Right renal cortex interstitium (tissue), 3 donors: ENCODE measurements at places on chromosomes 16 and 17.

GRCh38 chr17:32910769-32911168 is 17.2 kb upstream of the TMEM98 start:
- DNase-seq = no peak

DNA sequence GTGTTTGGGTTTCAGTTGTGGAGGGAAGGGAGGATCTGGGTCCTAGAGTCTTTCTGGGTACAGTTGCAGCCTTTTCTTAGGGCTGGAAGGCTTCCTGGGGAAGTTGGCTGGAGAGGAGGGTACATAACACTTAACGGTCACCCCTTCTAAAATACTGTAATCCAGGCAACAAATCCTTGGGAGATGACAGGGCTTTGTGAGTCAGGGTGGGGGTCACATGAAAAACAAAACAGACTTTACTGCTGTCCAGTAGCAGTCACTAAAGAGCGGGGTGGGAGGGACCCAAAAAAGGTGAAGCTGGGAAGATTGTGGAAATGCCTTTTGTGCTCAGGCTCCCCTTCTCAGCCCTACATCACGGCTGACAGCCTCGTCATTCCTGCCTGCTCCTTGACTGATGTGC is 6.3 kb downstream of the SAP30BP start:
- DNase-seq = no peak

DNA sequence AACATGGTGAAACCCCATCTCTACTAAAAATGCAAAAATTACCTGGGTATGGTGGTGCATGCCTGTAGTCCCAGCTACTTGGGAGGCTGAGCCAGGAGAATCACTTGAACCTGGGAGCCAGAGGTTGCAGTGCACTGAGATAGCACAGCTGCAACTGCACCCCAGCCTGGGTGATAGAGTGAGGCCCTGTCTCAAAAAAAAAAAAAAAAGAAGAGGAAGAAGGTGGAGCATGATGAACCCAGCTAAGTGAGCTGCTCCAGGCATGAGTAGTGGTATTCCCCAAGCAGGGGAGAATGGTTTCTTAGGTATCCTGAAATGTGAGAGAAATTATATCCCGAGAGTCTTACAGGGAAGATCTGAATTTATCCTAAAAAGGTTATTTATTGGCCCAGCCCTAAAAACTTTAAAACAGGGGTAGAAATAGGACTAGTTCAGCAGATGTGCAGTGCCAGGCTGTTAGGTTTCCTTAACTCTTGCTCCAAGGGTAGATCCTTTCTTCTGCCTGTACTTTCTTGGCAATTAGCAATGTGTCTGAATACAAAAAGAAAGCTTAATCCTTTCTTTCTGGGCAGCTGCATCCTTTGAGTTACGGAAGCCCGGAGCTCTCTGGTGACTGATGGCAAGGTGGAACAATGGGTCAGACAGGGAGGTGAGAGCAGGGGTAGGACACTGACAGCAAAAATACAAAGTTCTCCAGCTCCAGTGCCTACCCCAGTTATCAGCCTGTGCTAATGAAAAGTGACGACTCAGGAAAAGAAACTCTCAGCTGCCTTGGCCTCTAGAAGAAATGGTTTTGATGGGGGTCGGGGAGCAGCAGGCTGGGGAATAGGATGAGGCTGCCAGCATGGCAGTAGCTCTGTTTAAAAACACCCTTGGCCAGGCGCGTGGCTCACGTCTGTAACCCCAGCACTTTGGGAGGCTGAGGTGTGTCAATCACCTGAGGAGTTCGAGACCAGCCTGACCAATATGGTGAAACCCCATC is 36.5 kb upstream of the TOB1 start:
- DNase-seq = no peak

DNA sequence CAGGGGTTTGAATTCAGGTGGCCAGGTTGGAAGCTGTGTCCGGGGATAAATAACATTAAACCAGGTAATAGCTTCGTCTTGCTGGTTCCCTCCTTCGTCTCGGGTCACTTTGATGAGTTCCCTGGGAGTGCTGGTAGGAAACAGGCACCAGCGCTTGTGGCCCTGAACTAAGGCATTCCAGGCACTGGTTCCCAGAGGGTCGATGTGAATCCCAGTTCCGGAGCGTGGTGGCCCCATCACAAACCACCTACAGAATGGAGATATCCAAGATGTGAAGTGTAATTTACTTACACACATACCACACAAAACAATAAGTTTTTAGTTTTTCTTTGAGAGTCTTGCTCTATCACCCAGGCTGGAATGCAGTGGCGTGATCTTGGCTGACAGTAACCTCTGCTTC is 2.6 kb downstream of the JMJD6 start:
- no peak for DNase-seq

- DNase-seq = no peak
Measured at GRCh38 chr17:58873926-58874325, 118.3 kb downstream of the PPM1E start.

GRCh38 chr16:86027373-86028126 is 128.6 kb downstream of the IRF8 start:
- DNase-seq = no peak

- no peak for DNase-seq
Measured at GRCh38 chr16:25841761-25842160, 150.0 kb downstream of the HS3ST4 start.

DNA sequence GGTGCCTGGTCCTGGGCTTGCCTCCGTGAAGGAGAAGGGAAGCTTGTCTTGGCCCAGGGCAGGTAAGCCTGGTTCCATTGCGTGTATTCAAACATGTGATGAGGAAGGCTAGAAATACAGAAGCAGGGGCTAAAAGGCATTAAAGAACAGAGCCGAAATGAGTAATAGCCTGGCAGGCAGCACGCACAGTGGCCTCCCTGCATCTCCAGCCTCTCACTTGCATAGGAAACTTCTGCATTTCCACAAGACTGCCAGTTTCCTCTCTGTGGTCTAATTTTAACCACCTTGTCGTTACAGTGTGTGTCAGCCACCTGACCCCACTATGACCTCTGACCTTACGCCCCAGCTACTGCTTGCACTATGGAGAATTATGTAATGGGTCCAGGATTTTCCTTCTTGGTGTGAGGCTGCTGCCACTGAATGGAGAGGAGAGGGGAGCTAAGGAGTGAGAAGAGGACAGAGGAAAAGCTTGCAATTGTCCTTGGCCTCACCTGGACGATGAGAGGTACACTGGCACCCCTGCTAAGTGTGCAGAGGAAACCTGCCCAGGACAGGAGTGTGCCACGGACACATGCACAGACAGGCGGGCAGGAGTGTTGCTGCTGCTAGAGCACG is 32.8 kb downstream of the HIC1 start:
- no peak for DNase-seq

DNA sequence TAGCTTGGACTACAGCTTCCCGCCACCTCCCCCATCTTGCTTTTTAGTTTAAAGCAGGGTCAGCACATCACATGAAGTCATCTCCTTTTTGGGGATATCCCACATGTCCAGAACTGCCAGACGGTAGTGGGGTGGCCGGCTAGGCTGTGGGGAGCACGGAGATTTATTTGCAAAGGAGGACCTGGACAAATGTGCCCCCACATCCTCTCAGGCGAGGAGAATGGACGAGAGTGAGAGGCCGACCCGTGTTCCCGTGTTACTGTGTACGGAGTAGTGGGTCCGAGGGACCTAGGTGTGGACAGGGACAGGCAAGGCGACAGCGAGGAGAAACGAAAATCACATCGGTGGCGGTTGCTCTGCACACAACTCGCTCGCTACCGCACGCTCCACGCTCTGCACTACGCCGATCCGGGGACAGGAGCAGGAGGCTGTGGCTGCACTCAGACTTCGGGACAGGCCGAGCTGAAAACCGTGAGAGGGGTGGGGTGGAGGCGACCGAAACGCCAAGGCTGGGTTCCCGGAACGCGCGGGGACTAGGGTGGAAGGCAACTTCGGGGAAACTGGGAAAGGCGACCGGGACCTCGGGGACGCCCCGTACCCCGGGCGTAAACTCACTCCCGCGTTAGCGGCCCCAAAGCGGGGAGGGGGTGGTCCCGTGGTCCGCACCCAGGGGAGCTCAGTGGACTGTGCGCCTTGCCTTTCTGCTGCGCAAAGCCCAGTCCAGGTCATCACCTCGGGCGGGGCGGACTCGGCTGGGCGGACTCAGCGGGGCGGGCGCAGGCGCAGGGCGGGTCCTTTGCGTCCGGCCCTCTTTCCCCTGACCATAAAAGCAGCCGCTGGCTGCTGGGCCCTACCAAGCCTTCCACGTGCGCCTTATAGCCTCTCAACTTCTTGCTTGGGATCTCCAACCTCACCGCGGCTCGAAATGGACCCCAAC is at the start of gene MT1A:
TSS of gene MT1A (plus strand) at position 853 of the 937 bp plus-strand sequence. CDS start at position 926, 73 bp downstream.
- no peak for DNase-seq

DNA sequence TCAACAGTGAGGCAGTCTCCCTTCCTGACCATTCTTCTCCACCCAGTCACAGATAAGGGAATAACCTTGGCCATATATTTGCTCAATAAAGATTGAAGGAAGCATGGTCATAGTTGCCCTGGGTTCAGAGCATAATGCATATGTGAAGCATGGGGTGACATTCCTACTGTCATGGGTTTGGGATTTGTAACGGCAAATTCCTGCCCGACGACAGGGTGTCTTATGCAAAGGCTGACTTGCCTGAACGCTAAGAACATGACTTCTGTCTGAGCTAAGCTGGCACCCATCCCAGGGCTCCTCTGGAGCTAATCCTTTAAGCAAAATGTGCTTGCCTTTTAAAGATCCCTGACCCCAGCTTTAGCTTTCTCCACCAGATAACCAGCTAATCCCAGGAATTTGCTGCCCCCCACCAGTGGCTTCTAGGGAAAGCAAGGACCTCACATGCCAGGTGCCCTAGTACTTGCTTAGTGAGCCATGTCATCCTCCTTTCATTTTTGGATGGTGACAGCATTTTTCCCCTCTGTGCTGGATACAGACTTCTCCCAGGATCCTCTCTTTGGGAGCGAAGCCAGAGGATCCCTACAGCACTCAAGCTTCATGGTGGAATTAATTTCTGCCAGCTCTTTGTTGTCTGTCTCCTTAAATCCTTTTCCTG is 11.7 kb downstream of the SLC7A6OS start:
- DNase-seq = no peak

- DNase-seq = no peak
Measured at GRCh38 chr17:66438101-66438500, 135.7 kb downstream of the PRKCA start.

GRCh38 chr16:50037662-50038220 is 12.7 kb downstream of the CNEP1R1 start:
- DNase-seq = no peak

- no peak for DNase-seq
Measured at GRCh38 chr17:83101805-83102480, 22.5 kb downstream of the METRNL start.

DNA sequence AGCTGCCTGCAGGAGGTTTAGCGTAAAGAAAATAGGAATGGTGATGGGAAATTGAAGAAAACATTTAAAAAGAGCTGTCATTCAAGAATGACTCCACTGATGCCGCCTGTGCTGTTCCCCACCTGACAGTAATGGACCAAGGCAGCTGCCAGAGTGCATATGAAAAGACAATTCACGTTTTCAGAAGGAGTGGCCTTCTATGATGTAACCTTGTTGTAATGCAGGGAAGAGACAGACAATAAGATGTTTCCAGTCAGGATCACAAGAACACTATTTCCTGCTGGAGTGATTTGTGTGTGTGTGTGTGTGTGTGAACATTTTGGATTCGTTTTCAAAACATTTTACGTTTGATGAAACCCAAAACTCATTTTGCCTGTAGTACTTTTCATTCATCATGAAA is 203.7 kb downstream of the LGALS9B start:
- no peak for DNase-seq

DNA sequence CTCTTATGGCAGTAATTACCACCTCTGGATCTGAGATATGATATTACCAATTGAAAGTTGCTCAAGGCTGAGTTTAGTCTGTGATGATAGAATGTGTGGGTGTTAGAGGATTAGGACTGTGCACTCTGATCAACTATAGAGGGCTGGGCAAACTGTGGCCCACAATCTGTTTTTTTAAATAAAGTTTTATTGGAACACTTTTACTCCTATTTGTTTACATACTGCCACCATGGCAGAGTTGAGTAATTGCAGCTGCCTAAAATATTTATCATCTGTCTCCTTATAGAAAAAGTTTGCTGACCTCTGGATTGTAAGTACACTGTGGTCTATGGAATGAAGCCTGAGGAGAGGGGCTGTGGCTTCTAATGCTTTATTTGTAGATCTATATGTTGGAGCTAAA is 71.5 kb upstream of the N4BP1 start:
- no peak for DNase-seq

GRCh38 chr17:79331492-79331891 is 256.9 kb downstream of the ENGASE start:
- DNase-seq = no peak

DNA sequence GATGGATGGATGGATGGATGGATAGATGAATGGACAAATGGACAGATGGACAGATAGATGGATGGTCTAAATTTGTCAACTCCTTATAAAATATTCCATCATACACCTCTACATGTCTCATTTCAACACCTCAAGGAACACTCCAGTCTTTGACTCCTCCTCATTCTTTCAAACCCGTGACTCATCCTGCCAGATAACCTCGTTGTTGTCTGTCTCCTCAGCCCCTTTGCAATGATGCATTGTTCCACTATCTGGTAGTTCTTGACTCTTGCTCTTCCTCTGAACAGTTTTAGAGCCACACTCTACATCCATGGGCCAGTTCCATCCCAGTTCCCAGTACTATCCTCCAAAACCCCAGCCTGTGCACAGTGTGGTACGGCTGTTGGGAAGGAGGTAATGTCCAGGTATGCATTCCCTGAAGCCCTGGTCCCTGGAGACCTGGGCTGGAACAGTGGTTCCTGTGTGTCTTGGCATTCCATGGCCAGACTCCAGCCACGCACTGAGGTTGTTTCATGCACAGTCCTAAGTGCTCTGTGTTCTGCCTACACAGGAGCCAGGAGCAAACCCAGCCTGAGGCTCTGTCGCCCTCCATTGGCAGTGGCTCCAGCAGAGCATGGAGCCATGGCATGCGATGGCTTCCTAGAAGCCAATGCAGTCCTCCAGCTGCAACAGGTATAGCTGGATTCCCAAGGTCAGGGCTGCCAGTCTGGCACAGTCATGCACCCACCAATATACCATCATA is 105.7 kb downstream of the C17orf67 start:
- no peak for DNase-seq

DNA sequence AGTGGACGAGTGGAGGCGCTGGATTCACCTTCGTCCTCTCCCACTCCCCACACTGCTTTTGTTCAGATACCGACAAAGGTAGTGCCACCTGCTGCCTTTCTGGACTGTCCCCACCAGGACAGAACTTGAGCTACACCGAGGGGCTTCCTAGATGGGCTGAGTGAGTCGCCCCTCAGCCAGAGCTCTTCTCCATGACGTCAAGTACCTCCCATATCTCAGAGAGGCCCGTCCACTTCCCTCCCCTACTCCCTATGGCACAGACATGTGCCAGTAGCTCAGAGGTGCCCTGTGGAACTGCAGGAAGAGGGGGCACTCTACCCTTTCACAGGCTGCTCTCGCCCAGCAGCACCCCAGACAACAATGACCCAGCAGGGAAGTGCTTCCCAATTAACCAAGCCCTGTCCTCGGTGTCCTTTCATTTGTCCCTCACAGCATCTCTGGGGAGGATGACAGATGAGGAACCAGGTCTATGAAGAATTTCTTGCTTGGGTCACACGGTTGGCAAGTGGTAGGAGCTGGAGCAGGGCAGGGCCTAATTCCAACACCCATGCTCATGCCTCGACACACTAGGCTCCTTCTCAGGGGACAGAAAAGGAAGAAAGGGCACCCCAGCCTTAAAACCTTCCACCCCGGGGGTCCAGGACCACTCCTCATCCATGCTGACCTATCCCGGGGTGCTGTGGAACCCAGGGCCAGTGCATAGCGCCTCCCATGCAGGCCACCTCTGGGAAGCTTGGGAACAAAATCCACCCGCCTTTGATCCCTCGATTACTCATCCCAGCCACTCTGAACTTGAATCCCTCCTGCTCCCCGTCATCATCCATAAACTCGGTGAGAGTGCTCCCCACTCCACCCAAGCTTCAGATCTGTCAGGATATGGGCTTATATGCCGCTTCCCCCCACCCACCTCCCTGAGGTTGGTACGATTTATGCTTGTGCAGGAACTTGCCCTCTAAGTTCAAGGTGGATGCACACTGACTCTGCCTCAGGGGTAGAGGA is 51.7 kb downstream of the WNT3 start:
- no peak for DNase-seq
